Cortex of kidney (tissue), 1 donor: ENCODE measurements at places on chromosomes 2 and 18.

GRCh38 chr2:198852248-198852647, 605.5 kb downstream of the SATB2 start:
- no peak for DNase-seq

GRCh38 chr2:239549711-239550255, 149.0 kb upstream of the HDAC4 start:
- DNase-seq, result no peak

DNA sequence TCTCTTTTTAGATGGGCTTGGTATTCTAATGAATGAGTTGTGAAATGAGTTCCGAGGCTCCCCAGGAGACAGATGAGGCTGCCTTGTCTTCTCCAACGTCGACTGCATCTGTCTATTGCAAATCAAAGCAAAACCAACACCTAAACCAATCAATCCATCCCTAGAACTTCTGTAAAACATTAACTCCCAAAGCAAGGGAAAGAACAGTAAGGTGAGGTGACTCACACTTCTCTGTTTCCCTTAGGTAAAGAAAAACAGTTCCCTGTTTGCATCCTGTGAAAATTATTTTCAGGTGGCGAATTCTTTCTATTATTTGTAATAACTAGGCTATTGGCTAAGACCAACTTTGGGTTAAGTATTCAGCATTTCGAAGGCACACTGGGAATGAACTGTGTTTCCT, 249.4 kb downstream of the EPHA4 start:
- no peak for DNase-seq

DNA sequence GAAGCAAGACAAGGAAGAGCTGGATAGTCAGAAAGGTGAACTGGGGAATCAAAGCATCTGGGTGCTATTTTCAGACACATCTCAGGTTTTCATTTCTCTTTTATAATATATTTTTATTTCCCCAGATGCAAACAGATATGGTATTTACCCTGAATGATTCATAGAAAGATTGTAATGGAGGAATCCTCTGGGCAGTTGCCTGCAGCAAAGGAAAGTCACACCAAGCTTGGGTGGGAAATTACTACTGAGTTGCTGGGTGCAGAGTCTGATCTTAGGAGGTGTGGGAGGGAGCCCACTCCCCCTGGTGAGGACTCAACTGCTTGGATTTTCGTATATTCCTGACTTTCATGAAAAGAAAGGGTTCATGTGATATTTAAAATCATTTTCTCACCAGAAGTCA, 2.1 kb downstream of the EFR3B start:
- DNase-seq, result no peak

DNA sequence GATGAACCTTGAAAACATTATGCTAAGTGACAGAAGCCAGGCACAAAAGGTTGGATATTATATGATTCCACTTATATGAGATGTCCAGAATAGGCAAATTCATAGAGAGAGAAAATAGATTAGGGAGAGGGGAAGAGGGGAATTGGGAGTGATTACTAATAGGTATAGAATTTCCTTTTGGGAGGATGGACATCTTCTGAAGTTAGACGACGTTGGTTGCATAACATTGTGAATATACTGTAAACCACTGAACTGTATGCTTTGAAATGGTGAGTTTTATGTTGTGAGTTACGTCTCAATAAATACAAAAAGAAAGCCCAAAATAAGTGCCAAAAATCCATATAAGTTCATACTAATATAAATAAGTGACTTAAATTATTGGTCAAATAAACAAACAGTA, 18.6 kb upstream of the CYP26B1 start:
- DNase-seq, result no peak

DNA sequence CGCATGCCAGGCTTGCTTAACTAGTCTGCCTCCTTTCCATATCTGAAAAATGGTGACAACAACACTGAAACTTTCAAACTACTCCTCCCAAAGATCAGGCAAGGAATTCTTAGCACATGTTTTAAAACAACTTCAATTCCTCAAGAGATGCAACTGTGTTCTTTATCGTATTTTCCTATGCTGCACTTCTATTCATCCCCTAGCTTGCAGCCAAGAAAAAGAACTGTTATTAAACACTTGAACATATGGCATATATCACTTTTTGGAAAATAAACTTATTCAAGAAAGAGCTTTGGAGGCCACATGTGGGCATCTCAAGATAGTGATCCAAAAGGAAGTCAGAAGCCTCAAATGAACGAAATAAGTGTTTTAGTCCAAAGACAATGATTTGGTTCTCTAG, 75.6 kb upstream of the STAM2 start:
- DNase-seq, result no peak

GRCh38 chr2:240928476-240929363, 22.6 kb downstream of the CROCC2 start:
- DNase-seq, result no peak
